AML-193 (cell line): ENCODE measurements at places on chromosomes 2 and 18.

- DNase-seq = no peak
These were observed 998 bp downstream of the RNF149 start for GRCh38 chr2:101307503-101307902.

- DNase-seq = no peak
These were observed 204.1 kb downstream of the SS18 start for GRCh38 chr18:25886283-25886682.

DNA sequence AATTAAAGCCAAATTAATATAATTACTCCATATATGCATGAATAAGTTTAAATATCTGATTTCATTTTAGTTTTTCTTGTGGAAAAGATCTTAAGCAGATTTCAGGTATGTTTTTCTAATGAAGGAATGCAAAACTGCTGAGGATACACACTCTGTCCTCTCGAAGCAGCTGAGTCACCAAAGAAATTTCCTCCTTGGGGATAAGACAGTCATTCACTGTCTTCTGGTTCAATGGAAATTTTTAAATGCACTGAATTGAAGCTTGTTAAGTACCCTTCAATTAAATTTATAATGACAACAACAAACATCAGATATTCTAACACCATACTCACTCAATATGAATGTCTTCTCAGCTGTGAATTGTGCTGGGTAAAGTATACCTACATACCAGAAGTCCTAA lies 101.5 kb upstream of the DNER start:
- no peak for DNase-seq

DNA sequence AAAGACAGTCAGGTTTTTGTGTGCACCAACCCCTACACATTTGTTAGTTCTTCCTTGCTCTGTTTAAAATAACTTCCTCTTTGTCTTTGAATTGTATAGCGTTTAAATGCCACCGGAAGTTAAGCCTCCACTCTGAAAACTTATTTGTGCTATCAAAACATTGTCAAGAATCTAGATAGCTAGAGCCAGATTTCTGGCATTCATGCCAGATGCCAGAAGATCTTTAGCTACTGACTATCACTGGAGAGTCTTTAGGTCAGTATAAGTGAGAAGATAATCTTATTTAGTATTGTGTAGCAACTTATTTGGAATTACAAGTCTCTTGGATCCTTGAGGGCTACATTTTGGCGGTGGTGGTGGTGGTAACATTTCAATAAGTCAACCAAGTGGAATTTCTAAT lies 63.4 kb upstream of the ADAM23 start:
- DNase-seq = no peak

GRCh38 chr2:162473-163382 lies 101.1 kb downstream of the SH3YL1 start:
- DNase-seq = no peak

- no peak for DNase-seq
These were observed 66.0 kb downstream of the TCF4 start for GRCh38 chr18:55522011-55522410.

GRCh38 chr2:5691221-5691984 lies 781 bp upstream of the SOX11 start:
- no peak for DNase-seq
